RWPE2 (cell line): ENCODE measurements at places on chromosomes 7 and 10.

DNA sequence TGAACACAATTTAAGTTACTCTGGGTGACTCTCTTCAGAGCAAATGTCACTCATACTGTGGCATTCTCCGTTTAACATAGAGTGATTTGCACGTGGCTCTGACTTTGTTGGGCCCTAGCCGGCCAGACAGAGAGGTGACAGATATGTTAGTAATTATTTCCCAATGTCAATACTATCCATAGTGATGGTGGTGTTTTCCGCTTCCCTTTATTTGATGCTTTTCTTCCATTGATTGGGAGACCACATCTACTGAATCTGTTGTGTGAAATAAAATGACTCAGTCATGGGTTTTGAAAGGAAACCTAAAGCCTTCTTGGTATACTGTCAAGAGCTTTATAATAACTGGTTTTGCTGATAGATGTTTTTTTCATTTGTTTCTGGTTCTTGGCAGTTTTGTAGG lies 7.4 kb downstream of the AVL9 start:
- H3K27me3 ChIP-seq = no peaks in the 10 kb centered on the region
- H3K27ac ChIP-seq = no peak overlapping the region
- no peak overlapping the region for H3K4me3 ChIP-seq

DNA sequence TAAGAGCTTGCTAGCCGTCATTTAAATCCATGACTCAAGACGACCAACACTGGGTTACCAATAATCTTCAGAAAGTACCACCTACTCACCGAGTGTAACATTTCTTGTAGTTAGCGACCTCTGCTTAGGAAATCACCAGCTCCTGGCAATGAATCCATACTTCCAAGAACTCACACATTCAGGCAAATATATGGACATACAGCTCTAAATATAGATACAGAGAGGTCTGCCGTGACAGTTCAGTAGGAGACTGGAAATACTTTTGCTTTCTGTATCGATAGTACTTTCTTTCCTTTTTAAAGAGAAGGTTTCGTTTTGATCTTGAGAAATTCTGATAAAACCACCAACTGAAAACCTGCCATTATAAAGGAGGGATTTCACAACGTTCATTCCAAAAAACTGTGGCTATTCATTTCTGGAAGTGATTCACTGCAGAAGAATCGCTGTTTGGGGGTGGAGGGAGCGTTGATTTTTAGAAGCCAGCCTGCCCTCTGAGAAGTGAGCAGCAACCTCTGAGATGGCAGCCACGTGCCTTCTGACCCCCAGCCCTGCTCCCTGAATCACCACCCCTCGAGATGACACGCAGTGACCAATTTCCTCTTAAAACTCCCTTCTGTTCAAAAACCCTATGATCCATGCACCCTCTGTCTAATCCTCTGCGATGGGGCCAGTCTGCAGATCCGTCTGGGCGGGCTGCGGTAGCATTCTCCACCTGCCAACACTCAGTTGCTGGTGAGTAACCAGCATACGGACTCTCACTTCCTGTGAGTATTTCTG lies 179.0 kb upstream of the KLF14 start:
- peak; percentile 95 for DNase-seq
- H3K36me3 ChIP-seq = peaks cover 57% of the 10 kb centered on the region
- peaks cover 64% of the 10 kb centered on the region for H3K4me1 ChIP-seq
- H3K4me3 ChIP-seq = peak overlapping the region; percentile 42
- H3K27me3 ChIP-seq = no peaks in the 10 kb centered on the region

- H3K27ac ChIP-seq = no peak overlapping the region
- DNase-seq = no peak
- H3K36me3 ChIP-seq = no peaks in the 10 kb centered on the region
- H3K4me1 ChIP-seq = peaks cover 4% of the 10 kb centered on the region
- H3K4me3 ChIP-seq = no peak overlapping the region
Measured at GRCh38 chr7:156496363-156496769, 144.2 kb upstream of the RNF32 start.

GRCh38 chr10:60194421-60194820 lies 195.3 kb downstream of the ANK3 start:
- H3K27ac ChIP-seq = no peak overlapping the region
- no peak overlapping the region for H3K4me3 ChIP-seq
- DNase-seq = no peak
- H3K27me3 ChIP-seq = no peaks in the 10 kb centered on the region
- no peaks in the 10 kb centered on the region for H3K4me1 ChIP-seq

- no peaks in the 10 kb centered on the region for H3K36me3 ChIP-seq
- H3K4me3 ChIP-seq = no peak overlapping the region
- peak overlapping the region; percentile 47 for H3K27ac ChIP-seq
- peaks cover 15% of the 10 kb centered on the region for H3K4me1 ChIP-seq
- no peaks in the 10 kb centered on the region for H3K27me3 ChIP-seq
Measured at GRCh38 chr7:14233076-14233867, 243.8 kb upstream of the ETV1 start.
